EH (cell line): ENCODE measurements at places on chromosomes 3 and 15.

GRCh38 chr3:177287231-177287630, 89.9 kb upstream of the TBL1XR1 start:
- no peak for DNase-seq

- no peak for DNase-seq
Measured at GRCh38 chr3:171343693-171344092, 116.5 kb downstream of the TNIK start.

- DNase-seq, result peak; percentile 17
Measured at GRCh38 chr15:71601038-71601834, 209.1 kb upstream of the NR2E3 start.

DNA sequence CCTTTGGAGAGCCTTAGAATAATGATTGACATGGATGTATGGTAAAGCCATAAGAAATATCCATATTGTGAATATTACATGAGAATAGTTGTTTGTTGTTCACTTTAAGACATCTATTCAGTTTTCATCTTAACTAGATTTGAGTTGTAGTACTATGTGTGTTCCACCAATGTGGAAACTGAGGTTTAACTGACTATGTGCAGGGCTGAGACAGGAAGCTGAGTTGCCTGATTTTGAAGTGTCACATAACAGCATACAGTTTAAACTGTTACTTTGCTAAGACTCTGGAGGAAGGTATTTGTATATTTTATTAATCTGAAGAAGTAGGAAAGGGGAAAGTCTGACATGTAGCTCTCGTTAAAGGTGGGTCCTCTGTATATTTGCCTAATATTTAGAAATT, 2.1 kb downstream of the ECT2 start:
- DNase-seq, result no peak

- peak; percentile 79 for DNase-seq
Measured at GRCh38 chr3:39911465-39912309, 102.3 kb downstream of the MYRIP start.

- DNase-seq, result peak; percentile 3
Measured at GRCh38 chr3:121998611-121999473, 23.2 kb downstream of the ILDR1 start.

DNA sequence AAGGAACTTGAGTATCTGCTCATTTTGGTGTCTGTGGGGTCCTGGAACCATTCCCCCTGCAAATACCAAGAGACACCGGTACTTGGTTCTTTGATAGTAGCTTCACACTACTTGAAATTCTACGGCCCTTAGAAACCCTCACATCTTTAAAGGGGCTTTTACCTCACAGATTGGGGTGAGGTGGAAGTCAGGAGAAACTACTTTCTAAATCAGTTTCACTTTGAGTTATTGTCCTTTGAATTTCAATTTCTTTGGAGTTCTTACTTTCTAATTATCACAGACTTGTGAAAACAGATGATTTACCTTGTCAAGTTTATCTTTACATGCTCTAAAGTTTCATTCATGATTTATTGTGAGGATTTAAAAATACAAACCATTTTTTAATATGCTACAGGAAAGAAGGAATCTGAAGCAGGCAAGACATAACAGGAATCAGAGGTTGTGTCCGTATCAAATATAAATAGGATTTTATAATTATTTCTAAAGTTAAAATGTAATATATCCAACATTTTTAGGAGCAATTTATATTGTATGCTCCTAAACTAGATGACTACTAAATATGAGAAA, 98.9 kb downstream of the NEDD4 start:
- DNase-seq, result no peak

- peak; percentile 90 for DNase-seq
Measured at GRCh38 chr3:47016934-47017435, 37.5 kb downstream of the NBEAL2 start.

- no peak for DNase-seq
Measured at GRCh38 chr3:142251951-142252350, 26.6 kb upstream of the GK5 start.

DNA sequence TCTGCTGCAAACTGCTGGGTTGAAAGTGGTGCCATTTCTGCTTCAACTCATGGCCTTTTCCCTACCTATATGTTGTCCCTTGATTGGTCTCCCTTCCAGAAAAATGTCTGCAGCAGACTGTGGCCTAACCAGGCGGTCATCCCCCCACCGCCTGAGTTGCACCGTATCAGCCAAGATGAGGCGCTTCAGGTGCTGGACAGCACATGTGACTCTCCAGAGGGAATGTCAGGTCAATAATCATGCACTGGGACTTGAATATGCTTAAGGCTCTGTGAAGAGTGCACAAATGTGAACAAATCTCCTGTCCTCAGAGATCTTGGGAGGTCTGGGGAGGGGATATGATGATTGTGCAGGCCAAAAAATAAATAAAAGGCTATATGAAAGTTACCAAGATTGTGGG, 32.2 kb downstream of the LRTM1 start:
- no peak for DNase-seq
